Activated T-helper 17 cell treated with anti-CD3 and anti-CD28 coated beads, Interleukin-2, amount 50 U/mL, for 72 hours (primary cell): ENCODE measurements at places on chromosomes 1 and 21. TPM values are rescaled to one million over a fixed set of nuclear protein-coding genes. Genes with fewer than 3 reads are reported as not detected.

- no peak for ATAC-seq
Measured at GRCh38 chr1:173508541-173508940, 31.4 kb downstream of the PRDX6 start.

GRCh38 chr1:87017998-87018672 is 103.7 kb downstream of the HS2ST1 start:
- no peak for ATAC-seq

- ATAC-seq: no peak
Measured at GRCh38 chr21:15309721-15310120, 244.9 kb upstream of the NRIP1 start.

DNA sequence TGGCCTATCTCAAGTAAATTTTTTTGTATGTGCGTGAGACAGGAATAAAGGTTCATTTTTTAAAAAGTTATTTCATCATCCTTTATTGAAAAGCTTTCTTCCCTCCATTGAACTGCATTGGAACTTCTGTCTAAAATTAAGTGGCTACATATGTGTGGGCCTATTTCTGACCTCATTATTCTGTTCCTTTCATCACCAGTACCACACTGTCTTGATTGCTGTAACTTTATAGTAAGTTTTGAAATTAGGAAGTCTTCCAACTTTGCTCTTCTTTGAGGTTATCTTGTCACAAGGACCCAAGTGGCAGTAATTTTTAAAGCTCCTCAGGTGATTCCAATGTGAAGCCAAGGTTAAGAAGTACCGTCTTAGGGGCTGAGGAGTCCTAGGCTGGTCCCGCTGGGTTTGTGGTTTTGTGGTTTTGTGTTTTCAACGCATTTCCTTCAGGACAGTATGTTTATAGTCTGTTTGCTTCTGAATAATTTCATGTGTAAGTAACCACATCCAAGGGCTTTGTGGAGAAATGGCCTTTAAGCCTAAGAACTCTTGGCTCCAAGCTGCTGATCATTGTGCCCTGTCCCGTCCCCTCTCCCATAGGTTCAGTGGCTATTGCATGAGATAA is 12.4 kb upstream of the SCAF4 start:
- ATAC-seq: no peak

GRCh38 chr1:183505454-183506089 is 33.3 kb downstream of the SMG7 start:
- no peak for ATAC-seq

GRCh38 chr1:179995576-179995975 is 41.0 kb downstream of the CEP350 start:
- no peak for ATAC-seq

DNA sequence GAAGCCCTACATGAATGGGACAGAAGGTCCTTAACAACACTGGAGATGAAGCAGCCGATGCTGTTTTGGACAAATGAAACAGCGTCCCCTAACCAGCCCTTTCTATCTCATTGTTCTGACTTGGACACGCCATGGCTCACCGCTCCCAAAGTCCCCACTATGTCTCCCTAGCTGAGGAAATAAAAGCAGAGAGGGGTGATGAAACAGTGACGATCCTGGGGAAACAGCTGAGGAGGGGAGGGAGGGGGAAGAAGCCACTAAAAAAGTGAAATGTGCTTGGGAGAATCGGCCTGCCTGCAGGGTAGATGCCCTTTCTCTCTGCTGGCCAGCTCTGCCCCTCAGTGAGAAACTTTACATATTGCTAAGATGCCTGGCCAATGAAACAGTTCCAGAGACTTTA is 1.1 kb upstream of the ACKR1 start:
- ATAC-seq: no peak

Gene IGSF8
- total RNA-seq: 30.8 TPM

Gene KCNJ15
- total RNA-seq: 0.09 TPM

Gene TDRD5
- not detected for total RNA-seq

Gene IL10
- total RNA-seq: 3.2 TPM

Gene POTED
- total RNA-seq: not detected
